ENCODE measurements at places on chromosomes 6 and 20.

DNA sequence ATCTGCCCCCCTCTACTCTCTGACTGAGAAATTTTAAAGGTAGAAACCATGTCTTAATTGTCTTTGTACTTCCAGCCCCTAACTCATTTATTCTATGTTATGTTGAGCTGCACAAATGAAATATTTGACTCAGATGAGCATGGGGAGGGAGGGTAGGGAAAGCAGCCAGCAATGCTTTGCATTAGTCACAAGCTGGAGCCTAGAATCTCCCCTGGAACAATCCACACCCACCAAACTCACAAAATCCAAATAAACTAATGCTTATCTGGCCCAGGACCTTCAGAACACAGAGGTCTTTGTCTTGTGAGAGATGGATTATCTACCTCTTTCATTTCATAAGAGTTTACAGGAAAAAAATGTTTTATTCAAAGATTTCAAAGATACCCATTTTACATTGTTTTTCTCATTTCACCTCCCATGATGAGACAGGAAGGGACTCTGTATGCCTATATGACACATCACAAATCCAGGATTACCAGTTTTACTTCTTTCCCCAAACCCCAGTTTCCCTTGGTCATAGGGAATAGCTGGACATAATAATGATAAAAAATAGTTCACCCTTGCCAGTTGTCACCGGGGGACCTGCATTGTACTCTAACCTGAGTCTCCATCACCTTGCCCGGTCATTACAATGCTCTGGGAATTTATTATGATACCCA is 466.9 kb downstream of the KIF16B start:
- DNase-seq = no peak

- DNase-seq = no peak
Measured at GRCh38 chr20:1817577-1818211, 77.5 kb upstream of the SIRPA start.

- DNase-seq = no peak
Measured at GRCh38 chr20:63833776-63834490, 2.9 kb upstream of the ZBTB46 start.

- no peak for DNase-seq
Measured at GRCh38 chr6:11404081-11404480, 133.5 kb upstream of the TMEM170B start.

- DNase-seq = no peak
Measured at GRCh38 chr6:117907601-117908245, 659 bp downstream of the SLC35F1 start.

DNA sequence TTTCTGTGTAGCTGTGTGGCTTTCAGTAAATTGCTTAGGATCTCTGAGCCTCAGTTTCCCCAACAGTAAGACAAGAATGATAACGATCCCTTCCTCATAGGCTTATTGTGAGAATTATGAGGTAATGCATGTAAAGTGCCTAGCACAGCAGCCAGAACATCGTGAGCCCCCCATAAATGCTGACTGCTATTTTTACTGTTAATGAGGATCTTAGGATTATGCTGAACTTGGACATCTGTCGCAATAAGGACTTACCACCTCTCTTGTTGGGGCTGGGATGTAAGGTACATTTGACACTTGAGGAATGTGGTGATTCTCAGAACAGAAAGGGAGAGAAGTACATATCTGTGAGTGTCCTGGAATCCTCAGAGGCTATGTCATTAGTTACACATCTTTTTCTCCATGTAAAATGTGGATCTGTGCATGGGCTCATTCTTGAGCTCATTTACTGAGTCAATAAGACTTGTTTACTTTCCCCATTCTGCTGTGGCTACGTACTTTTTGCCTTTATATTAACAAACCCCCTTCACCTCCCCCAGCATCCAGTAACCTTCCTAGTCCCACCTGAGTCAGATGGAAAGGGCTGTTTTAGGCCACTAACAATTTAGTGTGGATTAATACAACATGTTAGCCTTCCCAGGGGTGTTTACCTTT is 64.4 kb upstream of the PLEKHG1 start:
- no peak for DNase-seq

DNA sequence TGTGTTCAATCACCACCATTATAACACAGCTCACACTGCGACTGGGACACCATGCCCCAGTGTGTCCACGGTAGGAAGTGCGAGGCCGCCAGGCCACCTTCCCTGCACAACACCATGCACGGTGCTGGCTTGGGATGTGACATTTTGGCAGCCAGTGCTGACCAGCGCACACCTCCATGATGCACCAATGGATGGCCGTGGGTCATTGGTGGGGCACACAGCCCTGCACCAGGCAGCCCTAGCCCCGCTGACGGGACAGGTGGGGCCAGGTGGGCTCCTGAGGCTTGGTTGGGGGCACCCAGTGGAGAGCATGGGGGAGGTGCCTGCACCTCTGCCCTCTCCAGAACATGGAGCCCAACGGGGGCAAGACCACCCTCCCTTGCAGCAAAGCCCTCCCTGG is 18.2 kb upstream of the FRMD1 start:
- no peak for DNase-seq

DNA sequence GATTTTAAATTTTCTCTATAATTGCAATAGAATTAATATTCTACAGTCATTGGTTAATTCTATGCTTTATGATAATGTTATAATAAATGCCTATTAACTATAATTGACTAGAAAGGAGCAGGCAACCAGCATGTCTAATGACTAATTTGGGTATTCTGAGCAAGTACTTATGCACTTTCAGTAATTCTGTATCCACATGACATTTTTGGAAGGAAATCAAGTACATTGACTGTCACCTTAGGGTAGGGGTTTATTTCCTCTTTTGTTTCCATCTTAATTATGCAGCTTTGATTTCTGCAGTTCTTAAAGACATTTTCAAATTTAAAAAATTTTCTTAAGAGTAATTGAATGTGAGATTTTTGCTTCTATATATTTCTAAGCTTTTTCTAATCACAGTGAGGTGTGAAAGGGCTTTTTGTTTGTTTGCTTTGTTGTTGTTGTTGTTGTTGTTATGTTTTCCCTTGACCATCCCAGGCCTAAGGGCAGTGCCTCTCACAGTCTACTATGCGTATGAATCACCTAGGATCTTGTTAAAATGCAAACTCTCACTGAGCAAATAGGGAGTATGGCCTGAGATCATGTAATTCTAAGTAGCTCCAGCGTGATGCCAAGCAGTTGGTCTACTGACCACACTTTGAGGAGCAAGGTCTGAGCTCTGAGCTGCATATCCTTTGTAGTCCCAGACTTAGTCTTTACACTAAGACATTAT is 467.1 kb upstream of the RNF217 start:
- DNase-seq = no peak

- DNase-seq = peak; percentile 54
Measured at GRCh38 chr6:16206595-16207037, 31.8 kb upstream of the GMPR start.

- no peak for DNase-seq
Measured at GRCh38 chr6:75204959-75205775, 686 bp downstream of the COL12A1 start.

DNA sequence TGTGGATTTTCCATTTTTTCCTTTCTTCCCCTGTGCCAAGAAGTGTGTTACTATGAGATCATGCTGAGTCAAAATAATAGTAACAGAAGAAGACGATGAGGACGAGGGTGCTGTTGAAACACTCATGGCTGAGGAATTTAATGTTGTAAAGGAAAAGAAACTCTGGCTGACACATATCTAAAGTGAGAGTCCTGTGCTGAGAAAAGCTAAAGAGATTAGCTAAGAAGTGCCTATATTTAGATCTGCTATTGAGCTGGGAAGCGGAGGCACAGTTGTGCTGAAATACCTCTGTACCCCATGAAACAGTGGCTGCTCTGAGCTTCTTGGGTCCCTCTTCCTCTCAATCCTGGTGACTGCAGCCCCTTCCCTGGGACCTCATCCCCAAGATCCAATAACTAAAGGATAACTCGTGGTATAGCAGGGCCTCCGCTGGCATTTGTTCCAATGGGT is 1.1 kb upstream of the SYTL3 start:
- DNase-seq = peak; percentile 75

DNA sequence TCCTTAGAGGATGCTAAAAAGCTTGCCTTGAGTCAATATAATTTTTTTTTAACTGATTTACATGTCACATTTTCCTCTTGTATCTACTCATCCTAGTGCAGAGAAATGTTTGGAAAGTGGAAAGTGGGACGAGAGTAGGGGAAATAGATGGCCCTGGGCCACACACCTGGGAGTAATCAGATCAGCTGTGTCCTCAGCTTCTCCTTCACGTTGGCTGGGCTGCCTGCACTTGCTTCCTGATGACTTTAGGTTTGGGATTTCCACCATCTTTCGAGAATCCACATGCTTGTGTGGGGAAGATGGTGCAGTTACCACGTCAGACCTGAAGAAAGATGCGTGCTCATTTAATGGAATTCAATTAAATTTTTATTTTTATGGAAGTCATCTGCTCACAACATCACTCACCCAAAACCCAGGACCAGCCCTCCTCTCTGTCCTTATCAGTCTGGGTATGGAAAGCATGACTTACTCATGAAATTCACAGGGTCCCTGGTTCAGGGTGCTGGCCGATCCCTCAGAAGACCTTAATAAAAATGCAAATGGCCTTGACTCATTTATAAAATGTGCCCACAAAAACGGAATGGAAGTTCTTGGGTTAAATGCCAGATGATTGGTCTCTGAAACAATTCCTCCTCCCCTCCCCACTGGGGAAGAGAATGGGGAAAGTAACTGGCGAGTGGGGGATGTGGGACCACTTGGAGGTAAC is 74.5 kb upstream of the TIAM2 start:
- DNase-seq = no peak

GRCh38 chr6:104795363-104795762 is 64.4 kb downstream of the HACE1 start:
- no peak for DNase-seq
